Activated CD4-positive, CD25-positive, alpha-beta regulatory T cell (primary cell): ENCODE measurements at places on chromosomes 7 and 10.

DNA sequence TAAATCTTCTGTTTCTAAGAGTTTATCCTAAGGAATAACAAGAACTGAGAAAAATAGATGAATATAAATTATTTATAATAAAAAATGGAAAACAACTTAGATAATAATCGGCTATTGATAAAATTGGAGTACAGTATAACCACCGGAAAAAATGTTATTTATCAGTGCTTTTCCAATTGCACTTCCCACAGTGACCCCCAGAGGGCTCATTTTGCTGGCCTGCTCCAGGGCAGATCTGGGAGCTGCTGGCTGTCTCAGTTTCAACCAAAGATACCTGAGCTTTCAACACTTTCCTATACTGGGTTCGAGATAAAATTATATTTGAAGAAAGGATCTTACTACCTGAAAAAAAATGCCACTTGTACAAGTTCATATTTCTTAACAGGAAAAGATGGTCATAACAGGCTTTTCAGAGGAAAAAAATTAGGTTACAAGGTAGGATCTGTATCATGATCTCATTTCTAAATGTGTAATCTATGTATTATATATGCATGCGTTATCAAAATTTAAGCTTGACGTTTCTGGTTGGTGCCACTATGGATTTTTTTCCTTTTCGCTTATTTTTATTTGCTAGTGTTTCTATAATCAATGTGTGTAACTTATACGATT, 165.7 kb downstream of the NPSR1 start:
- DNase-seq, result peak; percentile 25

DNA sequence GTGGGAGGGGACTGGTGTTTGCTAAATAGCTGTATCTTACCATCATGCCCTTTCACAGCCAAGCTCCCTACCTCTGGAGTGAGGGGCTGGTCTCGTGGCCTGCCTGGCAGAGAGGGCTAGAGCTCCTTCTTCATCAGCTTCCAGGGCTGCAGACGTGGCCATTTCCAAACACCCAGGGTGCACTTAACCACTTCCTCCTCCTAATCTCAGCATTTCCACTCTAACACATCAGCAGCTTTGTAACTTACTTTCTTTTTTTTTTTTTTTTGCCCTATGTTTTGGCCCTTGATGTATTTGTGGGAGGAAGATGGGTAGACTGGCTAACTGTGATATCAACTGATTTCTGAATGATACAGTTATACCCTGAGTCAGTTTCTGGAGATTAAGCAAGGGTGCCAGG, 27.4 kb downstream of the LRRC4 start:
- DNase-seq, result no peak

DNA sequence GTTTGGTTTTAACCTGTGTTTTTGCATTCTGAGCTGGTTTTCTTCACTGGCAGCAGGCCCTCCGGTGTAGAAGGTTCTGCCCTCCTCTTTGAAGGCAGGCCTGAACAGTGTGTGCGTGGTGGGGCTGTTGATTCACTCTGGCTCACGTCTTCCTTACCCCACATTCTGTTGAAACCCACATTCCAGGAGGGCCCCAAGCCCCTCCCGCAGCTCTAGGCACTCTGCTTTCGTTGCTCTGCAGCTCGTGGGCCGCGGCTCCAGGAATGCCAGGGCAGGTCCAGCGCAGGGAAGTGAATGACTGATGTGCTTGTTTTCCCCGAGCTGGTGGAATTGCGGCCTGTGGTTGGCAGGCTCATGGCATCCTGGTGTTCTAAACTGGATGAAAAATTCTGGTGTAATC, 49.0 kb downstream of the HTRA1 start:
- DNase-seq, result no peak

- DNase-seq, result no peak
Observed at GRCh38 chr7:110733221-110733620, 357.7 kb upstream of the LRRN3 start.

DNA sequence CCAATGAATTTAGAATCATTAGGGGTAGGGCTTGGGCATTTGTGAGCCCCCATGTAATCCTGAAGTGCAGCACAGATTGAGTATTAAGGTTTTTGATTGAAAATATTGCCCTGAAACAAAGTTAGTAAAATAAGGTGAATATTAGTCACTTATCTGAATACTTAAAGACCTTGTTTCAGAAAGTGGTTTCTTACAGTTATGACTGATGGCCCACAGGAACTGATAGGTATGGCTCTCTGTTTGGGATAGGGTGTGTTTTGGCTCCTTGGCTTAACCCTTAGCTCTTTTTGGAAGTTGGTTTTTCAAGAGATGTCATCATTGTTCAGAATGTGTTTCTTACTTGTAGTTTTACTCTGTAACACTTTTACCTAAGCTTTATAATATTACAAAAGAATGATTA, 34.8 kb downstream of the MDFIC start:
- DNase-seq, result no peak
